Fibroblast of skin of abdomen (primary cell): ENCODE measurements at places on chromosomes 6 and 20.

DNA sequence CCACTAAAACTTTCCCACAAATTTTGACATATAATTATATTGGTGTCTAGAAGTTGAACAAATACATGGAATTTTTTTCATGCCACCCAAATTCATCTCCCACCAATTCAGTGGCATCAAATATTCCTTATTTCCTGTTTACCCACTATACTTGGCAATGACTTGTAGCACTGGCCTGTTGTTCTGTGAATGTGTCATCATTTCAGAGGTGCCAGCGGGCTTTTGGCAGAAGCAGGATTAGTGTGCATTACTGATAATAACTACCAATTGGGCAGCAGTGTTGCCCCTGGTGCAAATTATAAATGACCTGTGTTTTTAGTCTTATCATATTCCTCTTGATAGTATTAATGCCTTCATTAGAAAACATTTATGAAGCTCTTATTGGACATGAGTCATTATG lies 121.3 kb downstream of the TFAP2B start:
- no peak for DNase-seq

GRCh38 chr20:46512943-46513844 lies at the start of gene ZNF334:
ZNF334 (minus strand) TSS chr20:46513559; CDS start chr20:46512102, 1,457 bp downstream.
- DNase-seq: peak; percentile 64

GRCh38 chr20:39289831-39290230 lies 327.7 kb downstream of the DHX35 start:
- DNase-seq: no peak

DNA sequence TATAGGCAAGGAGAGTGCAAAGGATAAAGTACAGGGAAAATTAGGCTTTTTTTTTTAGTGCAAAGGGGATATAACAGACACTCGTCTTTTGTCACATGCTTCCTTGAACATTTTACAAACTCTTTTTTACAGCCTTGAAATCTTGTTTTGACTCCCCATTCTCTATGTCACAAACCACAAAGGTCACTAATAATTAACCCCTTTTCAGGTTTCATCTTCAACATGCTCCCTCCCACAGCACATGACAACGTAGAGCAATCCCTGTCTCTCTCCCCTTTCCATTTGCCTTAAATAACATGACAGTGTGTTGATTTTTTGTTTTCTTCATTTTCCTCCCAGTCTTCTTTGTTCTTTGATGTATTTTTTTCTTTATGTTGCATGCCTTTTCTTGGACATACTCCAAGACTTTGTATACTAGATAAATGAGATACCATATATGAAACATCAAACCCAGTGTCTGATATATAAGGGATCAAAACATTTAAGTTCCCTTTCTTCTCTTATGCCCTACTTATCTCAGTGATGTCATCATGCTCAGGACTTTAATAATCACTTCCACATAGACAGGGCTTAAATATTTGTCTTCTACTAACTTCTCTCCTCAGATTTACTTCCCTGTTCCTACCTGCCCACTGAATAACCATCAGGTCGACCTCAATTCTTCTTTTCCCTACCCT lies 378.7 kb upstream of the HSF2 start:
- no peak for DNase-seq

DNA sequence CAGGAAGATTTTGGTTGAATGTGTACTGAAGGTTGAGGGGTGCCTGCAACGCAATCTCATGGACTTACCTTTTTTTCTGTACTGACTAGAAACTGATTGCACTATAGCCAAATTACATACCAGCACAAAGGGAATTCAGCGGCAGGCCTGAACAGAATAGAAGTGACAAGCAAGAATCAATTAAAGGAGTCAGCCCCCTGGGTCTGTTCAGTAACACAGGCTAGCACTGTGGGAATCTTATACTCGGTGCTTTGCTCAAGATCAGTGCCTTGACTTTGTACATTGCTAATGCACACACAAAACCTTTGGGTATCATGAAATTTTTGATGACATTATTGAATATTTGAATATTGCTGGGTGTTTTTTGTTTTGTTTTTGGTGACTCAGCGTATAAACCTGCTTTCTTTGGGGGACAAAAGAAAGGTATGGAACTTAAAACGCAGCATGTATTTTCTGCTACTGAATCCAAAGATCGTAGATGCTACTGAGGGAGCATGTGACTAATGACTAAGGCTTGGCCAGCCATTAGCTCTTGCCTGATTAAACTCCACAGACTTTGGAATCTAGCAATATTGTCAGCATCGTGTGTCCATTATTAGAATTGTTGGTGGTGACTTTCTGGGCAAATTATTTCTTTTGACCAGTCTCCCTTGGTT lies 236.6 kb downstream of the ARID1B start:
- no peak for DNase-seq

DNA sequence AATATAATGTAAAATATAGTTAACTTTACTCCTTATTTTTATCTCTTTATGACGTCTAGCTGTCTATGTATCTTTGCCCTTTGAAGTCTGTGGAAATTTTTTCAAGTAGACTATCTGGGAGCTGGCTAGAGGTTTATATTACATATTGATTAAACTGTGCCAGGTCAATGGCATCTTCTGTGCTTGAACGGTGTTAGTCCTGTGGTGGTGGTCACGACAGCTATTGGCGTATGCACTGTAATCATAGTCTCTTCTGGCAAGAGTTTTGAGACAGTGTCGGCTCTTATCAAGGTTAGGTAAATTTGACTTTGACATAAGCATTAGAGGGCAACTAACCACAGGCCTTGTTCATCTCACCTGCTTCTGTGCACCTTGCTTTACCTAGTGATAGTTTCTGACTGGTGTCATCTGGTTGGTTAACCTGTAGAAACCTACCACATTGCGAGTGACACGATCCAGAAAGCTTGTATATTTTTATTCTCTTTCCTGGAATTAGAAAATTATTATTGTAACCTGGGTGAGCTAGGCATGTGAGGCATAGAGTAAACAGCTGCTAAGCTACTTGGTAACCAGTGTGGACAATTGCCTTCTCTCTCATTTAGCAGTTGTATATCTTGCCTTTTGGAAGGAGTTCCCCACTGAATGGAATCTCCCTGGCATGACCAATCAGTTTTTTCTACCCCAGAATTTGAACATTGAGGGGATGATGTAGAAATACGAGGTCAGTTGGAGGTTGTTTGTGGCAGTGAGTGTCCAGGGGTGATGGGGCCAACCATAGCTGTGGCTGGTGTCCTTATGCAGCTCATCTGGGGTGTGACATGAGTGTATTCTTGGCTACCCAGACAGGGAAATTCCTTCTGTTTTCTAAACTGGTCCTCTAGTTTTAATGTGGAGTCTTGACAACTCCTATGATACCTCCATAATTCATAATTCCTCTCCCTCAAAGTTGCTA lies 45.9 kb downstream of the SH3BGRL2 start:
- no peak for DNase-seq

- peak; percentile 60 for DNase-seq
These were observed 32.4 kb upstream of the TPBG start for GRCh38 chr6:82331031-82331773.

DNA sequence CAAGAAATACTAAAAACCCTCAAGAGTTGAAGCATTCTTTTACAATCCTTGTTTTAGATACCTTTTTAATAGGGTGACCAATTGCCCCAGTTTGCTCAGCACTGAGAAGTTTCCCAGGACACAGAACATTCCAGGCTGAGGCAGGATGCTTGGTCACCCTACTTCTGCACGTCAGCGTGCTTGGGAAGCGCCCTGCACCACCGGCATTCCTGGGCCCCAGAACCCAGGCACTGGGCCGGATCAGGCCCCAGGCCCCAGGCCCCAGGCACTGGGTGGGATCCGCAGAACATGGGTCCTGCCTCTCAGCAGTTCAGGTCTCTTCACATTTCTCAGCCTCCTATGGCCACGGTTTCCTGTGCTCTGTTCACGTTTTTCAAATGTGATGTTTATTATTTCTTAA lies 213.8 kb upstream of the QKI start:
- no peak for DNase-seq

DNA sequence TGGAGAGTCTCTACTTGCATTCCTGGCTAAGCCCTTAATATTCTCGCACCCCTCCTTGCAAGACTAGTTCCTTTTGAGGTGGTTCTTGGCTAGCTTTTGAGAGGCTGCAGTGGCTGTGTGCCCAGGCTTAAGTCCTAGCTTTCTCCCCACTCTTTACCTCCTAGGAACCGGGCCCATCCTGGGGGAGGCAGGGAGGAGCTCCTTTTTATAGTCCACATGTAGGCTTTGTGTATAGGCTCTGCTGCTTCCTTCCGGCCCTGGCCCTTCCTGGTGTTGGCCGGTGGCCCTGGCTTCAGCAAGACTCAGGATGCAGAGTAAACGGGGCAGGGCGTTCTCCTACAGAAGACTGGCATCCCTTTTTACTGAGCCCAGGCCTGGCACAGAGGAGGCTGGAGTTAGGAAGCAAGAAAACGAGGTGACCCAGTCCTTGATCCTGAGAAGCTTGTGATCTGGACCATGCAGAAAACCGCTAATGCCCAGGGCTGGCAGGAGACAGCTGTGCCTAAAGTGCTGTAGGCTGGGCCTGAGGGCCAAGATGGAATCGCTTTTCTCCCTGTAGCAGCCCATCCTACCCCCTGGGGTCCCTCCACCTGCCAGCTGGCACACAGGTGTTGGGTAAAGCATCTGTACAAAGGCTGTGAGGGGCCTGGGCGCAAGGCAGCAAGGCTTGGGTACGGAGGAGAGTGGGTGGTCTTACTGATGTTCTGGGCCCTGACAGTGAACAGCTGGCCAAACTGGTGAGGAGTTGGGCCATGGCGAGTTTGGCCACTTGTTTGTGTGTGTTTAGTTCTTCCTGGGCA lies 8.7 kb downstream of the PLCG1 start:
- no peak for DNase-seq

DNA sequence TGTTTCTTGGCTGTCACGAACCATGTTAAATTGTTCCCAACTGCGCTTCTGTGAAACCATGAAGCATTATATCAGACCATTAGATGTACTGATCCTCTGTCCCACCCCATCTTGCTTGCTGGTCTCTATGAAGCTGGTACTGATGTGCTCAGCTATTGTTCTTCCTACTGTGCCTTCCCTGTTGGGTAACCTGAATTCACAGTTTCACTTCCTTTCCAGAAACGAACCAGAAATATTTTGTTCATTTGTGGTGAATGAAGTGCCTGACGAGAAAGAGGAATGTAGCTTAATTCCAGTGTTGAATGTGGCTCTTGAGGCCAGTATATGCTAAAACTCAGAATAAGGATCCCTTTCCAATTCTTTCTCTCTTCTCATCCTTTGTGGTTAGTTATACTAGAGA lies 58.1 kb upstream of the SNAP91 start:
- DNase-seq: no peak

- no peak for DNase-seq
These were observed 10.5 kb downstream of the RALY start for GRCh38 chr20:34004227-34004626.

DNA sequence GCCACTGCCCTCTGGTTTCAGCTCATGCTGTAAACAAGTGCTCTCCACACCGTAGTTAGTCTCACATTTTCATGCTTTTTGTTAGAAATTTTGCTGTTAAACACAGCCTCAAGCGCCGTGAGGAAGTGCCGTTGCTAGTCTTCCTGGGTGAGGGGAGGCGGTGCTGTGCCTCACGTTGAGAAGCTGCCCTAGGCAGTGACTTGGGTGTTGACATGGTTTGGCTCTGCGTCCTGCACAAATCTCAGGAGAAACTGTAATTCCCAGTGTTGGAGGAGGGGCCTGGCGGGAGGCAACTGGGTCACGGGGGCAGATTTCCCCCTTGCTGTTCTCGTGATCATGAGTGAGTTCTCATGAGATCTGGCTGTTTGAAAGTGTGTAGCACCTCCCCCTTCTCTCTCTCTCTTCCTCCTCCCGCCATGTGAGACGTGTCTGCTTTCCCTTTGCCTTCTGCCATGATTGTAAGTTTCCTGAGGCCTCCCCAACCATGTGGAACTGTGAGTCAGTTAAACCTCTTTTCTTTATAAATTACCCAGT lies 95.8 kb downstream of the ERMARD start:
- DNase-seq: no peak

DNA sequence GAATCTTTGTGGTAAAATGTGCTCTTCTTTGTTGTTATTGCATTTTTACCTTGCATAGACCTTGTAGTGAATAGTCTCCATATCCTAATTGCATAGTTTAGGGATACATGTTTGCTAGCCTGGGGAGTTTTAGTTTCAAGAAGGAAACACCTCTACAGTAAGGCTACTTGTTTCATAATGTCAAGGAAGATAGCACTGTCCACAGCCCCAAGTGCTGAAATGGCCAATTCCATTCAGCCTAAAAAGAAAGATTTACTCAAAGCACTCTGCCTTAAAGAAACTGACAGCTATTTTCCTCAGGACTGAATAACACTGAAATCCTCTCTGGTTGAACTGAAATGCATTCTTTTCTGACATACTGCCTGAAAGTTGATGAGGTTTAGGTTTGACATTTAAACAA lies 2.6 kb downstream of the HCRTR2 start:
- peak; percentile 22 for DNase-seq

- DNase-seq: peak; percentile 78
These were observed 114.7 kb upstream of the ZNF217 start for GRCh38 chr20:53708129-53708968.

DNA sequence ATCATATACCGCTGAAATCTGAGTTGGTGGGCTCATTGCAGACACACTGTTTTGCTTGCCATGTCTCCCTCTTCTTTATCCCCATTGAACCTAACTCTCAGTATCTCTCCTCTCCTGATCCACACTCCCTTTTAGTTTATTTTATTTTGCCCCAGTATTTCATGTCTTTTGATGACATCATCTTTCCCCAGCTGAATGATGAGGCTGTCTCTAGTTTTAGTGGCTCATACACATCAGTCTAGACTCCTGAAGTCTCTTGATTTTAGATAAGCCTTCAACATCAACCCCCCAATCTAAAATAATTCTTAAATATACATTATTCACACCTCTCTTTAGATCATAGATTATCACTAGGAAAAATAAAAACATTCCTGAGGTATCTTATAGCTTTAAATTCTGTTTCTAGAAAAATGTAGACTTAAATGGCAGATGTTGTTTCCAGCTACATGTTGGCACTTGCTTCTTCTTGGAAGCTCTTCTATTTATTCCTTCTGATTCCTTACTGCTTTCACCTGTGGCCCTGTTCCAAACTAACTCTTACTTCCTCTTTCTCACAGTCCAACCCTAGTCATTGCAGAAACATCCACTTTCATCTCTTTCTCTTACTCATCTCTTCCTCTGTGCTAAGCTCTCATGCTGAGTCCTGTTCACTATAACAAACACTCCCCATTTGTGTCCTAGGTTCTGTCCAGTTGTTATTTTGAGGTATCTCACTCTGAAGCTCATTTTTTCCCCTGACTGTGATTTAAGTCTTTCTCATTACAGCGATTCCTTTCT lies 191.9 kb upstream of the SLC35B3 start:
- DNase-seq: peak; percentile 6

GRCh38 chr6:99612551-99613408 lies 6.1 kb downstream of the PRDM13 start:
- DNase-seq: no peak

DNA sequence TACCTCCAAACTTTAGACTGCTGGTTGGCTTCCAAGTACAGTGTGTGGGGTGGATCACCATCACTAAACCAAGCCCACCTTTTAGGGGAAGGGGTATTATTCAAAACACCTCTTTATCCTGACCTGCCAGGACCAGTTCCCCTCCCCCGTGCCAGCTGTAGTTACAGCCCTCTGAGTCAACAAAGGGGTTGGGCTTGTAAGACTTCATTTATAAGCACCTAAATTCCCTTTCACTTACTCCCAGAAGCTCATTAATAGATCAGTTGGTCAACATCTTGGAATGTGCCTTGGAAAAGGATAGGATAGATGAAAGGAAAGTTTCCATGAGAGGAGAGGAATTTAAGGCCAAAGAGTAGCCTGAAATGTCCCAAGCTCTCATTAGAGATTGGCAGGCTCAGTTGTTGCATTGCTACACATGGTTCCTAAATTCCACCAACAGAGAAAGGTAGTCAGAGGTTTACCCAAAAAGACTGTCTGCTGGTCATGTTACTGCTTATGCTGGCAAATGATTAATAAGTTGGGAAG lies 59.2 kb downstream of the TNFAIP3 start:
- DNase-seq: peak; percentile 95
